ENCODE measurements at places on chromosomes 4 and X.

DNA sequence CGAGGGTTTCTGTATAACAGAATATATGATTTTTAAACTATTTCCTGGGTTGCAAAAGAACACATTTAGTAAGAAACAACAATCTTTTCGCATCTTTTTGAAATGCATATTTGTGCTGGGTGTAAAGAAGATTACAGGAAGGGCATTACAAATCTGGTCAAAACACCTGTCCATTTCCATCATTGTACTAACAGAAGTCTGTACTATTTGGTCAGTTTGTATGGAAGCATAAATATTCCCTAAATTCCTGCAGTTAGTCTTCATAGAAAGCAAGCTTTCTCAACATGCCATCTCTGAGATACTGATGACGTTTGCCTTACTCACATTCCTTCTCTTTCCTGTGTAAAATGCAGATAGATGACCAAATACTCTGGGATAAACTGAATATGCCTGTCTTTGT is 203.3 kb downstream of the NWD2 start:
- DNase-seq: no peak

GRCh38 chr4:139934708-139935195 is 219.2 kb downstream of the MAML3 start:
- no peak for DNase-seq

DNA sequence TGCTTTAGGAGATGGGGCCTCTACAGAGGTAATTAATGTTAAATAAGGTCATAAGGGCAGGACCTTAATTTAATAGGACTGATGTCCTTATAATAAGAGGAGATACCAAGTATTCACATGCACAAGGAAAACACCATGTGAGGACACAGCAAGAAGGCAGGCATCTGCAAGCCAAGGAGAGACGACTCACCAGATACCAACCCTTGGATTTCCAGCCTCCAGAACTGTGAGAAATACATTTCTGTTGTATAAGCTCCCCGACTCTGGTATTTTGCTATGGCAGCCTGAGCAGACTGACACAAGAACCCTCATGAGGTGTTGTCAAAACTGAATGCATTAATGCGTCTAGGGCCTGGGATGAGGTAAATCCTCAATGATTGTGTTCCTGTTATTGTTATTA is 56.2 kb upstream of the MAPK10 start:
- no peak for DNase-seq

DNA sequence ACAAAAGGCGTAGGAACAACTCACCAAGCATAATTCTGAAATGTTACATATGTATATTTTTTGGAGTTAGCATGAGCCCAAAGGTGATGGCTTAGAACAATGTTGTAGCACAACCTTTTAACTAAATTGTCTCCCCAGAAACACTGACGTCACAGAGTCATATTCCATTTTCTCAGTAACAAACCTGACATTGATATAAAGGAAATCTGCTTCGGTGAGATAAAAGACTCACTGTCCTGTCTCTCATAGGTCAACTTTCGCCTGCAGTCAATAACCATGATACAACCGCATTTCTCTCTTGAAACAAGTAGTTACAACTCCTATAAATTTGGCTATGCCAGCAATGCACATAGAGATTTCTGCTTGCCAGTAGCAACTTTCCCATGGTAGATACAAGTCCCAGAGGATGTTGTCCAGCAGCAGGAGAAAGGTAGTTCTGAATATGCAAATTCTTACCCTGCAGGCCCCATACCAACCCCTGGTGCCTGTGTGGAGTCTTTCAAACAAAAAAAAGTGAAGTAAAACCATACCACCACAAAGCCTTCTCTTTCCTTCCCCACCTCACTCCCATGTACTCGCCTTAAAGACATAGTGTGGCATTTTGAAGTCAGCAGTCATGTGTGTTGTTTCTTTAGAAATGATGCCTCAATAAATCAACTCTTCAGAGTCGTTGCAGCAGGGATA is 47.9 kb downstream of the MTM1 start:
- no peak for DNase-seq

All from activated T-cell treated with anti-CD3 and anti-CD28 coated beads, Interleukin-2, amount 50 U/mL, for 1 hour (primary cell).